ENCODE measurements at places on chromosomes 7 and 10.

DNA sequence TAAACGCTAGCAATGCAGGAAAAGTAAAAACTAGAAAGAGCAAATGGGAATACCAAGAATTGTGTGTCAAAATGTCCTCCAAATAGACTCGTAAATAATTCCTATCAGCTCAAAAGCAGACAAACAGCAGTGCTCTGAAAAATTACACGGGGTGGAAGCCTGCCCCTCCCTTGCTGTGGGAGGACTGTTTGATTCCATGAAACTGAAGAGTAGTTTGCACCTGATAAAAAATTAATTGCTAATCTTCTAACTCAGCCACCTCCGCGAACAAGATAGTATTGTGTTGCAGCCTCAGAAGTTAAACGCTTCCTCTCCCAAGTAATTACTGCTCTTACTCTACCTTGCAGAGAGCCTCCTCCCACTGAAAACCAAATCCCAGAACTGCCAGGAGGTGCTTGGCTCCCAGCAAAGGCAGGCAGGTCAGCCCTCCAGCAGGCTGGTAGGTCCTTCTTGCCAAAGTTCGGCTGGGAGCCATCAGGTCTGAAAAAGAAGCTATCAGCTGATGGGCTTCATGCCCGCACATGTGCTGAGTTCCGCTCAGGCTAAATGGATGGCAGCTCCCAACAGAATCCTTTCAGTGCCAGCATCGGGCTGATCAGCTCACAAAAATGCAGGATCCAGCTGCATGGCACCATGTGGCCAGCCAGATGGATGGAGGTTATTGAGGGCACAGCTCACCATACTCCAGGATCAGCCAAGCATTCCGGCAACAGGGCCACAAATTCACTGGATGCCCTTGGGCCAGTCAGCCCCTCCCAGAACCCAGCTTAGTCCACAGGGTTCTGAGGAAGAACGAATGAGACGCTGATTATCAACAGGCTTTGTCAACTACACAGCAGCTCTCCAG, 37.1 kb downstream of the MAD1L1 start:
- DNase-seq: no peak

- DNase-seq: no peak
Measured at GRCh38 chr7:24245362-24245761, 38.6 kb upstream of the NPY start.

DNA sequence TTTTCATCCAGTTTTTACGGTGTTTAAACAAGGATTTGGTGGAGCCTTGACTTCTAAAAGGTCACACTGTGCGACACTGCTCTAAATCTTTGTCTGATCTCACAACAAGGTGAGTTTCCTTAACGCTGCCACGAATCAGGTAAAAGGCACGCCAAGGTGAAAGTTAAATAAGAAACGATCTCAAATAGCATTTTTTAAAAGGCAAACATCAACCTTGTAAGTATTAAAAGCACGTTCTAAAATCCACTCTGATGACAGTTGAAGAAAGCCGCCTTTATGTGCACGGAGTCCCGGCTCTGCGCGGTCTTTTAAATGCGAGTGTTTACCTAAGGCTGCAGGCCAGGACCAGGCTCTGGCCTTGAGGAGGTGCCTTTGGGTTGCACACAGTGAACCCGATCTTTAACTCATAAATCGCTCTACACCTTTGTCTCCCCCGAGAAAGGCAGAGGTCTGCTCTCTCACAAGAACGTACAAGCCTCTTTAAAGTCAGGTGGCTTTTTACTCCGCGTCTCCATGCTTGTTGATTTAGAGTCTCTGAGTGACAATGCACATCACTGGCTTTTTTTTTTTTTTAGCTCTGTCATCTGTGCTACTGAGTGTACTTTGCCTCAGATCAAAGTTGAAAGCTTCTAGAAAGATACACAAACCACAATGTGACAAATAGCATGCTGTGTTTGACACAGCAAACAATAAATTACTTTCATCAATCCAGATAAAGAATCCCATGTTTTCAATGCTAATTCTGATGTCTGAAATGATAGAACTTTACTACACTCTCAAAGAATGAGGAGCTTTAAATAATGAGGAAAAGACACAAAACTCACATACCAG, 25.9 kb upstream of the RNF32 start:
- no peak for DNase-seq

GRCh38 chr7:101308245-101309085, 13.1 kb downstream of the IFT22 start:
- DNase-seq: no peak

- no peak for DNase-seq
Measured at GRCh38 chr10:58651040-58651439, 138.4 kb downstream of the BICC1 start.

DNA sequence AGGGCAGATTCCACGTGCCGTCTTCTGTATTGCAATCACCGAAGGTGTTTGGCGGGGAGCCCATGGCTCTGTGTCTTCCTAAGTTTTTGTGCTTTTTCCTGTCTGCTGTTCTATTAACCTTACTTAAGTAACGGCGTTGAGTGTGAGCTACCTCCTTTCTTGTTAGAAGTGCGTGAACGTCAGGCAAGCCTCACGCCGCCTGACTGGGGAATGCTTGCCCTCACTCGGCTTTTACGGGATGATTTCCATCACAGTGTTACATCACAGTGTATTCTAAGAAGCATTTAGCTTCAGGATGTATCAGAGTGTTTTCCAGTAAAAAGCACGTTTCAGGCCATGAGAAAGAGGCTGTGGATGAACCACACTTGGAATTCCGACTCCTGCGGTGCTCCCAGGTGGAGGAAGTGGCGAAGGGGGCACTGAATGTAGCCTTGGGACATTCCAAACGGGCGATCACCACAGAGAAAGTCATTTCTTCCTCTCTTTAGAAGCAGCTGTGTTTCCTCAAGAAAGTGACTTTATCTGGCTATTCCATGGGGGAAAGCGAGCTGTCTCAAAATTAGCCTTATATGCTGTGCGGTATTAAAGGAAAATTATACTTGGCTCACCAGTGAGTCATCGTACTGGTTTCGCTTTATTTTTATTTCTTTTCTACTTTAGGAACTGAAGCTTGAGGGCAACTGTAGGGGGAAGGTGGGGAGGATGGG, 290.7 kb downstream of the KLF6 start:
- DNase-seq: no peak

DNA sequence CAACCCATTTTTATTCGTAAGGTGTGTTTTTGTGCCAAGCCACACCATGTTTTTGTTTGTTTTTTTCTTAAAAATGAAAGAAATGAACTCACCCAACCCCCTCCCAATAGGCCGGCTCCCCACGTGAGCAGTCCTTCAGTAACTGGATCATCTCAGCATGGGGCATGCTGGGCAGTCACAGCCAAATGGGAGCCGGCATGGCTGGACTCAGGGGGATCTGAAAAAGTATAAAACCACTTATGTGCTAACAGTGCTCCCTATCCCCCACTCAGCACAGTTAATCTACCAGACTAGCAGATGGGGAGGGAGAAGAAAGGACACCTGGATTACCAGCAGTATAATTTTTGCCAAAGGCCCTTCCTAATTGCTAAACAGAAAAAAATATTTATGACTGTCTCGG, 39.3 kb downstream of the BAZ1B start:
- DNase-seq: no peak

DNA sequence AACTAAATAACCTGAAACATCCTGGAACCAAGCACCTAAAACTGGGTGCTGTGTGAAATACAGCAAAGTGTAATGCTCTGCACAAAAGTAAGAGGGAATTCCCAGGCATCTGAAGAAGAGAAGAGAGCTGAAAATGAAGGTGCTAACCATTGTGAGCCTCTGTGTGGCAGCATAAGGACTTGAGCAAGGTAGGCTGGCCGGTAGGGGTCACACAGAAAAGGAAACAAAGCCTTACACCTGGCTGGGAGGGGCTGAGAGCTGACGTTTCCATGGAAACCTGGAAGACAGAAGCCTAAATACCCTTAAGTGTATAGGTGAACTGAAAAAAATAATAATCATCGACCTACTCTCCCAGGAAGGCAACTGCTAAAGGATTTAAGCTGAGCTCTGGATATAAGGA, 48.6 kb downstream of the CUL1 start:
- DNase-seq: no peak

DNA sequence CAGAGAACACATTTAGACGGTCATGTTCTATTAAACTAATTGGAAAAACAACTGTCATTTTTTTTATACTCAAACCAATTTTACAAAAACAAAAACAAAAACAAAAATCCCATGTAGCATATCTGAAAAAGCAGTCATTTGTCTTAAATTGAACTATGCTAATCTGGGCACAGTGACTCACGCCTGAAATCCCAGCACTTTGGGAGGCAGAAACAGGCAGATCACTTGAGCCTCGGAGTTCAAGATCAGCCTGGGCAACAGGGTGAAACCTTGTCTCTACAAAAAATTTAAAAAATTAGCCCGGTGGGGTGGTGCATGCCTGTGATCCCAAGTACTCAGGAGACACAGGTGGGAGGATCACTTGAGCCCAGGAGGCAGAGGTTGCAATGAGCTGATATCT, 253.4 kb downstream of the DOCK4 start:
- no peak for DNase-seq

DNA sequence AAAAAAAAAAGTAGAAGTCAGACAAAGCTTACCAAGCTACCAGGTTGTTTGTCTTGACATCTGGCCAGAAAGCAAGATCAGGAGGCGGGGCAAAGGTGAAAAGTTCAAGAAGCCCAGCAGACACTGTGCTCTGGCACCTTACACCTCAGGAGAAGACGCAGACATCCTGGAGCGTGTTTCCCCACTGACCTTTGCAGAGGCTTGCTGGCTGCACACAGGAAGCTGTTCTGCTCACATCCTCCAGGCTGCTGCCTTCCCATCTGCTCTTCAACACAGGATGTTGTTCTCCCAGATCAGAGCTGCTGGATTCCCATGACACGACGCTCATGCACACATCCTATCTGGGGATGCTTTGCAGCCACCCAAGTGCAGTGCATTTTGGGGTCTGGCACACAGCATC, 174.4 kb upstream of the KIAA1217 start:
- DNase-seq: no peak

GRCh38 chr10:13485623-13486022, 43.2 kb downstream of the BEND7 start:
- DNase-seq: no peak

GRCh38 chr10:3774018-3774813, 10.8 kb downstream of the KLF6 start:
- DNase-seq: no peak
